ENCODE measurements at places on chromosomes 13 and 19.

DNA sequence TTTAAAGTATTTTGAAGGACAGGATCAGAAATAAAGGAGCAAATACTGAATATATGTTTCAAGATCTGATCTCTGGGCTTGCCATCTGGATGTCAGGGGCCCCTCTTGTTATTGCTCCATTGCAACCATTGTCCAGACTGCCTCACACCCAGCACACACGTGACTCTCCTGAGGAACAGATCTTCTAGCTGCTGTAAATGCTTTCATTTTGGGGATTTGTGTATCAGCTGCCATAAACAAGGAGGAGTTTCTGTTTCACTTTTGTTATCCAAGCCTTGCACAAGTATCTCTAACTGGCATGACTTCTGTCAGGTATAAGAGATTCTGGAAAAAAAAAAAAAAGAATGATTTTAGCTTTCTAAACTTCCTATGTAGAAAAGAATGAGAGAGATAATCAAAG lies 1624.1 kb upstream of the PRR20A start:
- no peak for DNase-seq

DNA sequence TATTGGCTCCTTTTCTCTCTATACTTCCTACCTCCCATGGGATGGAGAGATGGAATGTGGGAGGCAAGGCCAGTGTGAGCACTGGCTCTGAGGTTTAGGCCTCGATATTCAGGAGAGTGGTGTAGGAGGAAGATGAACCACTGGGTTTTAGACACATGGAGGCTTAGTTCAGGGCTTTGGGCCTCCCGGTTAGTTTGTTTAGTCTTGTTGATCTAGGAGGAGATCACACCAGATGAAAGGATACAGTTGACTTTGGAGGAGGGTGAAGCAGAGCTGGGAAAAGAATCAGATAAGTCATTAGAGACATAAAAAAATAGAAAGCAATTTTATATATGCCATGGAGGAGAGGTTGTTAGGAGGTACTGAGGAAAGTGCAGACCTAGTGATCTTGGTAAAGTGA lies 30.9 kb downstream of the RNASEH2B start:
- DNase-seq, result no peak

DNA sequence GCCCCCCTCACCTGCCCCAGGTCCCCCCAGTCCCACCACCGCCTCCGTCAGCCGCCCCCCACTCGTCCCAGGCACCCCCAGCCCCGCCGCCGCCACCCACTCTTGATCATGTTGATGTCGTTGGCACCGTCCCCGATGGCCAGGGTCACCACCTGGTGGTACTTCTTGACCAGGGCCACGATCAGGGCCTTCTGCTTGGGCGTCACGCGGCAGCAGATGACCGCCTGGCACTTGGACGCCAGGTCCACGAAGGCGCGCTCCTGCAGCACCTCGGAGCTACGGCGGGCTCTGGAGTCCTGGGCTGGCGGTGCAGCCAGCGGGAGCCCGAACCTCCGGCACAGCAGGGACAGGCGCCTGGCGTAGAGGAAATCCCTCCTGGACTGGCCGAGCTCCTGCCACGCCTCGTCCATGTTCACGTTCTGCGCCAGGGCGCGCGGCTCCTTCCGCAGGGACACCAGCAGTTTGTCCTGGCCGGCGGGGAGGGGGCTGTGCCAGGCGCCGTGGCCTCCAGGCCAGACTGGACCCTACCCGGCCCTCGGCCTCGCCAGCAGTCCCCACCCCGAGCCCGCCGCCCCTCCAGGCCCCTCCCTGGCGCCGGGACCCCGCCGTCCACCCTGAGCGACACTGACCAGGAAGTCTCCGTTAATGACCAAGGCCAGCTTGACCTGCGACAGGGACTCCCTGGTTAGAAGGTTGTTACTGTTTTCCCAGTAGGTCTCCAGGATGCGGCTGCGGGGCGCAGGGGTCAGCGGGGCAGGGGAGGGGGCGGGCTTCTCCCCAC lies 22.6 kb downstream of the ATP8B3 start:
- no peak for DNase-seq

DNA sequence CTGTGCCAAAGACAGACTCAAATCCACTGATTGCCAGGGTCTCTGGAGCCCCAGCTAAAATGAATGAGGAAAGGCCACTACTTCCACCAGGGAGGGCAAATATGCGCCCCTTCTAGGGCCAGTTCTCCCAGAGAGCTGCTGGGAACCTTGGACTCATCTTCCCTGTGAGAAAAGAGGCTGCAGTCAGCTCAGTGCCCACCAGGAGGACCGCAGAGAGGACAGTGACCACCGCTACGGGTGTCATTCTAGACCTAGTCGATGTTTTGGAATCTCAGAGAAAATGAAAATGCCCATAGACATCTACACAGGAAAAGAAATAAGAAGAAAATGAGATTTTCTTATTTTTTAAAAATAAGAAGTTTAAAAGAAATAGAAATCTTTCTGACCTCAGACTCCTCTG lies 235.1 kb downstream of the UQCRFS1 start:
- DNase-seq, result no peak

- DNase-seq, result no peak
Measured at GRCh38 chr19:33510462-33511194, 11.0 kb downstream of the PEPD start.

- DNase-seq, result no peak
Measured at GRCh38 chr13:113955235-113955634, 18.6 kb downstream of the C13orf46 start.

DNA sequence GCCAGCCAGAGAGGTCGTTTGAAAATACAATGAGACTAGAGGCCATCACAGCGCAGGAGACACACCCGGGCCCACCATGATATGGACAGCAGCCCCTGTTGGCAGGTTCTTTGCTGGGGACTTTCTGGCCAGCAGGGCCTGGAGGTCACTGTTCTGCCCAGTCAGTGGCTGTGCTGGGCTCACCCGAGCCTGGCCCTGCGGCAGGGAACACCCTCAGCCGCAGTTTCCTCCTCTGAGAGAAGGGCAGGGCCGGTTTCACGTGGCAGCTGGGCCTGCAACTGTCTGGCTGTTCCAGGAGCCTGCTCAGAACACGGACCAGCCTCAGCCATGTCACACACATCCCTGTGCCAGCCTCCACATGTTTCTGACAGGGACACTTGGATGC lies 39.4 kb downstream of the ADPRHL1 start:
- DNase-seq, result no peak

DNA sequence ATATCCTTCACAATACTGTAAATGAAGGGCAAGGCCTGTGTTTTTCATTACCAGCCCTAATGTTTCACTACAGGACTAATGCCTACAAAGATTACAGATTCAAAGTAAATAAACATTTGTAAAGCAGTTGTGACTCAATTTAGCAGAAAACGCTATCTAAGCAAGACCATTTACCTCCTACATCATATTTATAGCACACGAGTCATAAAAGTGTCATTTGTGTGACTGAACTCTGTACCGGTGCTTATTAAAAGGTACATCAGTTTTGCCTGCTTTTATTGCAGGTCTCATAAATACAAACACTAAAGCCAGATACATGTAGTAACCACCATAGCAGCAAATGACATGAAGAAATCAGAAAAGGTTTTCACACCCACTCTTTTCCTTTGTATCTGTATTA lies 61.5 kb upstream of the SLC15A1 start:
- DNase-seq, result no peak

DNA sequence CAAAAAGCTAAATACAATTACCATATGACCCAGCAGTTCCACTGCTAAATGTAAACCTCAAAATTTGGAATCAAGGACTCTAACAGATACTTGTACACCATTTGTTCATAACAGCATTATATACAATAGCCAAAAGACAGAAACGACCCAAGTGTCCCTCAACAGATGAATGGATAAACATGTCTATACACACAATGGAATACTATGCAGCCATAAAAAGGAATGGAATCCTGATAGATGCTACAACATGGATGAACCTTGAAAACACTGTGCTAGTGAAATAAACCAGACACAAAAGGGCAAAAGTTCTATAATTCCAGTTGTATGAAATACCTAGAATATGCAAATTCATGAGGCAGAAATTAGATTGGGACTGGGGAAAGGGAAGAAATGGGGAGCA lies 12.2 kb downstream of the NEK3 start:
- DNase-seq, result no peak

- no peak for DNase-seq
Measured at GRCh38 chr19:40982594-40983101, 8.4 kb upstream of the CYP2B6 start.

- no peak for DNase-seq
Measured at GRCh38 chr13:40304391-40304790, 362.1 kb downstream of the FOXO1 start.

DNA sequence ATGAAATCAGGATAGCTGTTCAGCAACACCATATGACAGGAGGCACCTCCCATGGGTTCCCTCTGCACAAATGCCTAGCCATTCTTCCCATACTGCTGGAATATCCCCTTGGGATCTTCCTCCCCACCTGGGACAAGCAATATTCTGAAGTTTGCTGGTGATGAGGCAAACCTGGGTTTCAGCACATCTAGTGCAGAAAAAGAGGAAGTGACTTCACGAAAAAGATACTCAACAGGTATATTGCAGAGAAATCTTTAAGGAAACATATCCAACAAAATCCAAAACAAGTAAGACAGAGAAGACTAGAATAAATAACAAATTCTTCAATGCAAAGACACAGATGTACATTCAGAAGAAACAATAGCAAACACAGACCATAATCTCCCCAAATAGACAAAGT lies 1497.0 kb downstream of the PCDH9 start:
- DNase-seq, result no peak

DNA sequence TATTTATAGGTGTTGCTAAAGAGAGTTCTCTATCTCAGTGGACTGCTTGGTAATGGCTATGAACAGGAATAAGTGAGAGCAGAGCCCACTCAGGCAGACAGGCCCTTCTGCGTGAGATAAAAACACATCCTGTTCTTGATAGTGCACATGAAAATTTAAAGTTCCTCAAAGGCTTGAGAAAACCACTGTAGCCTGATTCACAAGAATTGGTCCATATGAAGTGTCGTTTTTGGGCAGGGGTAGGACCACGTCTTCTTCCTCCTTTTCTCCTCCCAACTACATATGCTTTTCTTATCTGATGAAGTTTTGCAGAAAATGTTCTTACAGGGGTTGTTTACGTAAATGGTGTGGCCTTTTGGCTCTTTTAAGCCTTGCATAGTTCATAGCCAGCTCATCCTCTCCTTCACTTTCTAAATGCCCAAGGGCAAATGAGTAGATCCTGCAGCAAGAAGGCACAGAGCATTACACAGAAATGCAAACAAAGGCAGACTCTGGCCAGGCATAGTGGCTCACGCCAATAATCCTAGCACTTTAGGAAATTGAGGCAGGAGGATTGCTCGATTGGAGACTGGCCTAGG lies 53.8 kb downstream of the RNF6 start:
- DNase-seq, result no peak

DNA sequence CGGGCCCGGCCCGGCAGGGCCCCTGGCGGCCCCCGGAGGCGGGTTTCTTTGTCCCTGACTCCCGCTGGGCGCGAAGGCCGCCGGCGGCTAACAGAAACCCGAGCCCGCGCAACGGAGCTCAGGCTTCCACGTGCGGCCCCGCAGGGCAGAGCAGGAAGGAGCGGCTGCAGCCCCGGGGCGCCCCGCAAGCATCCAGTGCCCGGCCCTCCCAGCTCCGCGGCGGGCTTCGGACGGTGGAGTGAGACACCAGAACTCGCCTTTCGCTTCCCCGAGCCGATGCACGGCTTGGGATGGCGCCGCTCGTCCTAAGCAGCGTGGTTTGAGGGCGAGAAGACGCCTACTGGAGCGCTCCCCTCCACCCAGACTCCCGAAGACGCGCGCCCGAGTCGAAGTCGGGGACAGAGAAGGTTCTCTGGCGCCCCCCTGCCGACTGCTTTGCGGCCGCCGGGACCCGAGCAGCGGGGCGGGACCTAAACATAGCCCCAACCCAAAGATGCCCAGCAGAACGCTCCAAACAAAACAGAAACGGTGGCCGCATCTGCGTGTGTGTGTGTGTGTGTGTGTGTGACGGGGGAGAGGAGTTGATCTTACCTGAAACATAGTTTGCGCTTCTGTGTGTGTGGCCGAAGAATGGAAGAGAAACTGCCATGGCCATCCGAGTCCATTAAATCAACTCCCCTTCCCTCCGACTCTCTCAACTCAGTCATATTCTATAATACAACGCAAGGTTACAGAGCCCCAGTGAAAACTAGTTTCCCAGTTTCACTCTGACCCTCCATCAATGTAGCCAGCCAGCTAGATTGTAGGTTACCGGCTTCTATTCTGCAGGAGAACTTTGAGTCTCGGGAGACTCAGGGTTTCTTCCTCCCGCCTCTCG lies 629 bp upstream of the FGF9 start:
- peak; percentile 22 for DNase-seq

- DNase-seq, result no peak
Measured at GRCh38 chr13:33721724-33722123, 96.2 kb upstream of the RFC3 start.

DNA sequence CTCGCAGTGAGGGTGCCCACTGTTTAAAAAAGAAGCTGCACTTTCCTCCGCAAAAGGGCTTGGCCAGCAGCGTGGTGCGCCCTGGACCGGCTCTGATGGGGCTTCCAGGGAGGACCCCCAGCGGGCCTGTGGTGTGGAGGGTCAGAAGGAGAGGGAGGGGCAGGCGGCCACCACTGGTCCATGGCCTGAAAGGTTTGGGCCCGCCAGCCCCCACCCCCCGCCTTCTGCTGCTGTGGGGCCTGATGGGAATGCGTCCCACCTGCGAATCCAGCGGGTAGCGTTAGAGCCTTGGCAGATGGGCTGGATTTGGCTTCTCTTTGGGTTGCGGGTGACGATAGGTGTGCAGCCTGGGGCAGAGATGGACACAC lies 34.7 kb downstream of the TMEM255B start:
- no peak for DNase-seq

DNA sequence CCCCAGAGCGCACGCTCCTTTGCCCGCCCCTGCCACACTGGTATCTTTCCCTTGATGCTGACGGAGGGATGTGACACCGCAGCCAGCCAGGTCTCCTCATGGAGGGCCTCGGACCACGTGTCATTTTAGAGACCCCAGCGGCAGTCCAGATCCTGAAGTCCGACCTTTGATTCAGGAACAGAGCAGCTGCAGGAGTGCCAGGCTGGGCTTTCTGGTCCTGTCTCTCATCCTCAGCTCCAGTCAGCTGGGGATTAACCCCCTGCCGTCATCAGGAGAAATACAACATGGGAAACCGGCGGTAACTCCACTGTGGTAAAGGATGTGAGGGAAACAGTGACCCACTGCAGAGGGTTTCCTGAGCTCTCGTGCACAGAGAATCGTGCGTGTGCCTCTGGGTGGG lies 140.6 kb downstream of the SIPA1L3 start:
- DNase-seq, result no peak

- DNase-seq, result no peak
Measured at GRCh38 chr19:43101950-43102349, 19.4 kb upstream of the PSG2 start.

DNA sequence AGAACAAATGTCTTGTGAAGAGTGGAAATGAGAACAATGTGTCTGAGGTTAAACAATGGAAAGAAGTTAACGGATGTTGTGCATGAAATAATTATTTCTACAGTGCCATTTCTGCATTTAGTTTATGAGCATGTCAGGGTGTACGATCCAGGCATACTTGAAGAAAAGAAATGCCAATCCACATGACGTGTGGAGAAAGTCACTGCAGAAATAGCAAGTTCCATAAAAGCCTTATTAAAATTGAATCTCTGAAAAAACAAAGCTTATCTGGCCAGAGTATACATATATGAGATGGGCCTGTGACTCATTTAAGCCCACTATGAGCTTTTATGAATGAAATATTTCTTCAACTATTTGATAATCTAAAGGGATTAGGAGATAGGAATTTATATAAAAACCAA lies 426.1 kb downstream of the EFNB2 start:
- DNase-seq, result no peak

GRCh38 chr13:114226088-114226487 lies 8.6 kb upstream of the CDC16 start:
- DNase-seq, result no peak

Measured in SK-N-MC (cell line).